M059J (cell line): ENCODE measurements at places on chromosomes 3 and 15. TPM values are rescaled to one million over a fixed set of nuclear protein-coding genes. Genes with fewer than 3 reads are reported as not detected.

Gene PTH1R
- total RNA-seq = 0.49 and 1.4 TPM in 2 replicates

Gene AMIGO3
- 5.5 TPM in 1 of 2 replicates, not detected in the other for total RNA-seq

Gene UBAP1L
- 0.10 and 0.12 TPM in 2 replicates for total RNA-seq

Gene SETD5
- total RNA-seq = 39.5 and 57.2 TPM in 2 replicates

Gene OSBPL10
- 7.1 and 13.9 TPM in 2 replicates for total RNA-seq

Gene PROS1
- total RNA-seq = 4.0 and 4.5 TPM in 2 replicates

Gene GREM1
- total RNA-seq = not detected in 2 replicates

Gene ITPKA
- 3.7 and 6.1 TPM in 2 replicates for total RNA-seq

Gene LIPH
- total RNA-seq = 1.4 and 1.9 TPM in 2 replicates
